ENCODE measurements at places on chromosomes 6 and 20.

DNA sequence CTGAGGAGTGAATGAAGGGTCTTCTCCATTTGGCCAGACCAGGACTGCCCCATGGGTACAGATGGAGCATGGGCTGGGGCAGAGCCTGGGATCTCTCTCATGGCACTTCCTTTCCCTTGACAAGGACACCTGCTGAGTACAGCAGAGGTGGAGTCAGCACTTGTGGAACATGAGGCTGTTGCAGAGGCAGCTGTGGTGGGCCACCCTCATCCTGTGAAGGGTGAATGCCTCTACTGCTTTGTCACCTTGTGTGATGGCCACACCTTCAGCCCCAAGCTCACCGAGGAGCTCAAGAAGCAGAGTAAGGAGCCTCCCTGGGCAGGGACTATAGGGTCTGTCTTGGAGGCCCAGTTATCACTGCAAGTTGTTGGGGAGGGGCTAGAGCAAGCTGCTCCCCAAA is 29.6 kb downstream of the GSS start:
- DNase-seq: no peak

DNA sequence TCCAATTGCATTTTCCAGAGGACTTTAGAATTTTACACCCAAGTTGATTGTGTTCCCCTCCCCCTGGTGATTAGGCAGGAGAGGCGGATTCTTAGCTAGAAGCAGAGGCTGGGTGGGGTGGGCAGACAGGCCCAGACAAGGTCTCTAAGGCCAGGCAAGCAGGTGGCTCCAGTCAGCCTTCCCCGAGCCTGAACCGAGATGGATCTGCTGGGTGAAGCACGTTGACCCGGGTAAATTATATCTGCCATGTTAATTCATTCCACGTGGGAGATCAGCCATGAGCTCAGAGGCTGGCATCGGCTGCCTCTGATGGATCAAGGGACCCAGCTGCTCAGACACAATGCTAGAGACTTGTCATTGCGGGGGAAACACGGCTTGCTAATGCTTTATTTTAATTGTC is 159.5 kb upstream of the MAFB start:
- DNase-seq: no peak

DNA sequence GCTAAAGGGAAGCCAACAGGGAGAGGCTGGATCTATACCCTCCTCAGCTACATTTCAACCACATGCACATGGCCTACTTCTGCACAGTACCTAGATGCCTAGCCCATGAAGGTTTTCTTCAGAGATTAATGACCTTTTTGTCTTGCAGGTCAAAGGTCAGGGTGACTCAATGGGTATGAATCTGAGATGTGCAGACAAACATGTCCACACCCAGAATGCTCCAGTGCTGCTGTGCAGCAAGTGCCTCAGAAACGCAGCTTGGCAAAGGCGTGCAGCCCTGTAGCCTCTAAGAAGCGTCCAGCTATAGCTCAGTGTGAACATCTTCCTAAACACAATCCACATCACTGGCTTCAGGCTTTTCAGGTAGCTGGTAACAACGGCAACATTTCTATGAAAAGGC is 24.4 kb downstream of the MAP1LC3A start:
- DNase-seq: no peak

- DNase-seq: no peak
Measured at GRCh38 chr6:142943711-142944123, 1.3 kb downstream of the HIVEP2 start.

DNA sequence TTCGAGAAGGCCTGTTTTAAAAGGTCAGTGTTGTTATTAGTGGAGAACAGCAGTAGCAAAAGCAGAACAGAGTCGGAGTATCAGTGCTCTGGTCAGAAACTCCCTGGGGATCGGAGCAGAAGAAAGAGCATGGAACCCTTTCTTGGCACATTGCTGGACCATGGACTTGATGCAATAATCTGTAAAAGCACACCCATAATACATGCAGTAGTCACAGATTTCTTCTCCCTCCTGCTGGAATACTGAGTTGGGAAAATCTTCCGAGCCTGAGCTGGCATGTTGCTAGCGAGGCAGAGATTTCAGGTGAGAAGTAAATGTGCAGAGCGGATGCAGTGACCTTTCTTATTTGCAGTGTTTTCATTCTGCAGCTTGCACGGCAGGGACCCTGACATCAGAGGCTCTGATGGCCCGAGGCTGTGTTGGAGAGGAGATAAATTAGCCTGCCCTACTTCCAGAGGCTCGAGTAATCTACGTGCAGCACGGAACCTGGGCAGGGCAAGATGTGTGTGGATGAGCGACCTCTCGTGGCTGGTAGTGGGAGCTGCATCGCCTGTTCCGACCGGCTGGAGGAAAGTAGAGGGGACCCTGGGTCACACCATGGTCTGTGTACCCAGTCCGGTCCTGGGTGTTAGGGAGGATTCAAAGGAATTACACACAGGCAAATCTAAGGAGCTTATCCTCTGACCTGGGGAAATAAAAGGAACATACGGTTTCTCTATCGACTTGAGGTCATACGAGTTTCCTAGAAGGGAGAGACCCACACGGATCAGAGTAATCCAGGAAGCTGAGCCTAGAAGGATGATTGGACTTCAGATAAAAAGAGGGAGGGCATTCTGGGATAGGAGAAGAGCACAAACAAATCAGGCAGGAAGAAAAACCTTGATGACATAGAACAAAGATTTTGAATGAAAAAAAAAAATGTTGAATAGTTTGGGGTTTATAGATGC is 137.0 kb upstream of the STMND1 start:
- no peak for DNase-seq

DNA sequence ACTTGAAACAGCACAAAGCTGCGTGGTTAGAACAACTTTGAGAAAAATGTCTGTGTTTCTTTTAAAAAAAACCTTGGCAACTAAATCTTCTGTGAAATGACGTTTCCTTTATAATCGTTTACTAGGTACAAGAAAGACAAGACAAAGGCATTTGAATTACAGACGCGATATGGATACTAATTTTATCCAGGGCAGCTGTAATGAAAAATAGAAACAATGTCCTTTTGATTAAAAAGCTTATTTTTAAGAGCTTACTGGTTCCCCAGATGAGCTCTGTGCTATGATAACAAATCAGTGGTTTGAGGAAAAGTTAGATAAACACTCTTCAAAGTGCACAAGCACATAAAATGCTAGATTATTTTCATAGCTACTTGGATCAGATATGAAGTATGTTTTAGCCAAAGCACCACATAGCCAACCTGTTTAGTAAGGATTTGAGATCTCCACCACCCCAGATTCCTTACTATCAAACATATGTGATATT is 1.6 kb upstream of the SYNCRIP start:
- no peak for DNase-seq
